ENCODE measurements at places on chromosomes 16 and 17.

DNA sequence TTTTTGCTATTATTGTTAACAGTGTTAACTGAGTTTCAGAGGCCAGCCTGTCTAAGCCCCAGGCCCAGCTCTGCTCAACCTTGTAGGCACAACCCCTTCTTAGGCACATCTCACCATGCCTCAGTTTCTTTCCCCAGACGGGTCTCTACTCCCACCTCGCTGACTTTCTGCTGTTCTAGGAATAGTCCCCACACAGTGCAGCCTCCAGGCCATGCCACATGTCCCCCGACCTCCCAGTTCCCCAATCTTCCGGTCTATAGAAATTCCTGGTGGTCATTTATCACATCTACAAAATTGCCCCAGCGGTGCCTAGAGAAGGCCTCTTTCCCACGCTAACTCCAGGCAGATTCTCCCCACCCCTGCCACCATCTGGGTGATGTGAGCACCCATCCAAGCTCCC is 34.8 kb downstream of the ADGRG5 start:
- no peak for DNase-seq

- peak; percentile 37 for DNase-seq
Measured at GRCh38 chr17:31008374-31009041, 37.7 kb downstream of the RNF135 start.

DNA sequence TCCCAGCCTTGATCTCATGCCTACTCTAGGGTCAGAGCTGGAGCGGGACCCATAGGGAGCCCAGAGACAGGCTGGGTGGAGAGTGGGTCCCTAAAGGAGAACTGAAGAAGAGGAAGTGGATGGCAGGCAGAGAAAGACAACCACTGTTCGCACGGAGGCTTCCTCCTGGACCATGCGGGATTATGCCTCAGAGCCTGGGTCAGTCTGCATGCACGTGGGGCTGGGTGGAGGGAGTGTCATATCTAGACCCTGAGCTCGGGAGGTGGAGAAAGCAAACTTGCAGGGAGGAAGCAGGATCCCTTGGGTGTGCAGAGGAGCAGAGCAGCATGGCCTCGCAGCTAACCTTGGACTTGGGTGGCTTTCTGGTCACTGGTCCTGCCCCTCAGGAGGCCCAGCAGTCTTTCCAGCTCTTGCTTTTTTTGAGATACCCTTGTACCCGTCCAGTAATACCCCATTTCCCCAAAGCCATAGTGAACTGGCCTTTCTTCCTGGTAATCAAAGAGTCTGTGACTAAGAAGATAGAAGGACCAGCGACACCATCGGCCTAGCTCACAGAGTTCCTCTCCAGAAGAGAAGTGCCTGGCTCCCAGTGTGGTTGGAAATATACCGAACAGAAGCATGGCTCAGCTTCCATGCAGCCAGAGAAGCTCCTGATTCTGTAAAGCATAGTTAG is 344.2 kb downstream of the CPPED1 start:
- DNase-seq, result peak; percentile 62

DNA sequence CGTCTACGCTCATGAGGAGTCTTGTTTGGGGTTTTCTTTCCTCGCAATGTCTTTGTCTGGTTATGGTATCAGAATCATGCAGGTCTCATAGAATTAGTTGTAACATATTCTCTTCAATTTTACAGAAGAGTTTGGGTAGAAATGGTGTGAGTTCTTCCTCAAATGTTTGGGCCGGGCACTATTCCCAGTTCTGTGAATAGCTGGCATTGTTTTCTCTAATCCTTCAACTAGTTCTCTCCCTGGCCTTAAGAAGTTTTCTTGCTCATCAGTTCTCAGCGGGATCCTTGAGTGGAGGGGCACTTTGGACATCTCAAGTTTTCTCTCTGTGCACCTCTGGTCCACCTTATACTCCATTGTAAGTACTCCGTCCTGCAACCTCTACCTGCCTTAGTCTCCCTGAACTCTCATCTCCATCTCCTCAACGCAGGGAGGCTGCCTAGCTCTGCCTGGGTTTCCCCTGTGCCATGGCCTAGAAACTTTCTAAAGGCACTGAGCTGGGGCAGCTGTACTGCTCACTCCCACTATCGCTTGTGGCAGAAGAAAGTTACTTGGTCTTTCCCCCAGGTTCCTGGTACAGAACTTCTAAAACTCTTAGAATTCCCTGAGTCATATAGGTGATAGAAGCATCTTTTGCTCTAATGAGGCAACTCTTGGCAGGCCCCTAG is 16.9 kb downstream of the NSMCE1 start:
- DNase-seq, result no peak

DNA sequence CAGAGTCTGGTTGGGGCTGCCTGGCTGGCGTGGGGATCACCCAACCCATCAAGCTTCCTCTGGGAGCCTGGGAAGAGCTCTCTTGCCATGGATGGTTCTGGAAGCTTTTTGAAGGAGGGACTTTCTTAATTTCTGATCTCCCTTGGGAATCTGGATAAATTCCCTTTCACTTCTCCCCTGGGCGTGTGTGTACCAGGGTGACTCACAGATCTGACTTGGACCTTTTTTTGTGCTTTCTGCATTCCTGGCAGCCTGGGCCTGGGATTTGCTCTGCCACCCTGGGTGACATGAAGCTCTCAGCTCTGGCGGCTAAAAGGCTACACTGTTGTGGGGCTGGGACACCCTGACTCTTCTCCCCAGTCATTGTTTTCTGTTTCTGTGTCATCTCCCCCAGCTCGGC is 70.1 kb downstream of the ABCC1 start:
- no peak for DNase-seq

DNA sequence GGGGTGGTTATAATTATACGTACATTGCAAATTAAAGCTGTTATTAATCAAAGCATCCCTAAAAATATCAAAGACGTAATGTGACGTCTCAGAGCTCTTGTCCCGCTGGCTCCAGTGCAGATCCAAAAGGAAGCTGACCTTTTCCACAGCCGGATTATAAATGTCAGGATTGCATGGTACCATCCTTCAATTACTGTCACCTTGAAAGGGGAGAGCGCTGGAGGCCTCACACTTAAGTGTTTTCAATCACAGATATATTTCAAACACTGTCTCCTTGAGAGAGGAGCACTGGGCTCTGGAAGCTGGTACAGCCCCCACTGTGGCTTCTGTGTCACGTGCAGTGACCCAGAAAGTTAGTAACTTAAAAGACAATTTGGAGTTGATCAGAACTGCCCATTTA is 94.2 kb downstream of the AIPL1 start:
- DNase-seq, result no peak

DNA sequence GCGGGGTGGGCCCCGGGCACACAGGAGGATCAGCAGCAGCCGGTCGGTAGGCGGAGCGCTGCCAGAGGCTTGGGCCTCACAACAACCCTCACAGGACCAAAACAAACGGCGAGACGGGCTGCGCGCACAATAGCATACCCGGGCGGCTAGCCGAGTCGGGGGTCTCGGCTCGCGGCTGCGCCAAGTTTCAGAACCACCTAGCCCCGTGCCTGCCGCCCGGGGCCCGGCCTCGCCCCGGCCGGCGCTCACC is 732 bp downstream of the ULK2 start:
- DNase-seq, result peak; percentile 47

- no peak for DNase-seq
Measured at GRCh38 chr16:4612977-4613635, 1.6 kb downstream of the UBALD1 start.

GRCh38 chr16:48555597-48556242 is 54.3 kb downstream of the N4BP1 start:
- DNase-seq, result no peak

- no peak for DNase-seq
Measured at GRCh38 chr16:82242201-82242600, 72.2 kb upstream of the MPHOSPH6 start.

DNA sequence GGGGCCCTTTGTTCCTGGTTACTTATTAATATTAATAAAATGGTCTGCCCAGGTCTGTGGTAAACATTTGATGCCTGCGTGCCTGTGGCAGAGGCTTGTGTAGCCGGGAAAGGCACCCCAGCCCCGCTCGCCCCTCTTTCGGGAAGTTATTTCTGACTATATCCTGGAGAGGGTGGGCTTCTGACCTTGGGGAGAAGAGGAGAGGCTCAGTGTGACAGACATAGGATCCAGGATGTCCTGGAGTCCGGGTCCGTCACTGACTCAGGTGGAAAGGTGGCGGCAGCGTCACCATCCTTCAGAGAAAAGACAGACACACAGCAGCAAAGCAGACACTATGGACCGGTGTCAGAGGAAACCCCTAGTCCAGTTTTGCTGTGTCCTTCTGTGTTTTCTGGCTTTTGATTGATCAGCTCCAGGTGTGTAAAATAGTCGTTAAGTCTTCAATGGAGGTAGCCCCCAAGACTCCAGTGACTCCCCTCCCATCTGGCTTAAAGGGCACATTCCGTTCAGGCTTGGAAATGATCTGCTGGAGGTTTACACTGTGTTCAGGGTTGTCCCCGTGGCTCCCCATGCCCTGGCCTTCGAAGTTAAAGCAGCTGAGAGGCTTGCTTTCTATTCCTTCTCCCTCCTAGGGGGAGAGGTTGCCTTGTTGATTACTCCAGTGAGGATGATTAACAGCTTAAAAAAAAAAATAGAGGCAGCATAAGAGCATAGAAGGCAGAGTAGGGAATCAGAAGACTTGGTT is 81.6 kb downstream of the CCDC182 start:
- no peak for DNase-seq

DNA sequence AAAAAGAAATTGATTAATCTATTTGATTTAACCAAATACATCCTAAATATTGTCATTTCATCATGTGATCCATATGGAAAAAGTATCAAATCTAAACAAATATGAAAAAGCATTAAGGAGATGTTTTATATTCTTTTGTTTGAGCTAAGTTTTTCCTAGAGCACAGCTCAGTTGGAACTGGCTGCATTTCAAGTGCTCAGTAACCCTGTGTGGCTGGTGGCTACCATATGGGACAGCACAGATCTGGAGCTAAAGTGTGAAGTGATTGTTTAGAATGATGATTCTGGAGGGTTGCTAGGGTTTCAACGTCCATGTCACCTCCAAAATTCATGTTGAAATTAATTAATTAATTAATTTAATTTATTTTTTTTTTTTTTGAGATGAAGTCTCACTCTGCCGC is 137.5 kb downstream of the XYLT1 start:
- DNase-seq, result no peak

DNA sequence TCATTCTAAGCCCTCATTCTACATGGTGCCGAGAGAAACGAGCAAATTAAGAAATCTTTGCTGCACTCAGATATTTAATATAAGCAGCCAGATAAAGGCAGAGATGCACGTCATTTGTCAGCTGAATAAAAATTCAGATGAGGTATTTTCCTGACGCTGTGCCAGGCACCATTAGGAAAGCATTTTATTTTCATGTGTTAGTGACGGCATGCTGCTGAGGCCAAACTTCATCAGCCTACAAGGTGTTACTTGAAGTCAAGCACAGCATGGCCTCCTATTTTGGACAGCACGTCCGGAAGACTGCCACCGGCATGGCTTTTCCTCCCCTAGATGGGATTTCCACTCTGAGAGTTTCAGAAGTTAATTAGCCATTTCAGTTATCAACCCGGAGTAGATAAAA is 70.3 kb downstream of the IRX3 start:
- DNase-seq, result no peak

GRCh38 chr17:28973425-28973824 is 22.1 kb upstream of the PHF12 start:
- DNase-seq, result no peak

DNA sequence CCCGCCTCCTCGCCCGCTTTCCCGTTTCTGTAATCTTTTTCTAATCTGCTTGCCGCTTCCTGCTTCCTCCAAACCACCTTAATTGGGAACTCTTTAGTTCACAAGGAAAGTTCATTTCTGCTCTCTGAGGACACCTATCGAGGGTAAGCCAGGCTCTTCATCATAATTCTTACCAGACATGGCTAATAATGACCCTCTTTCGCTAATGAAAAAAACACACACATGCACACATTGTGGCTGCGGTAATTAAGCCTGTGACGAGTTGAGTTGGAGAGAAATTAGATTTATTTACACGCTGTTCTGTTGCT is 100.6 kb downstream of the ZNF423 start:
- DNase-seq, result no peak

DNA sequence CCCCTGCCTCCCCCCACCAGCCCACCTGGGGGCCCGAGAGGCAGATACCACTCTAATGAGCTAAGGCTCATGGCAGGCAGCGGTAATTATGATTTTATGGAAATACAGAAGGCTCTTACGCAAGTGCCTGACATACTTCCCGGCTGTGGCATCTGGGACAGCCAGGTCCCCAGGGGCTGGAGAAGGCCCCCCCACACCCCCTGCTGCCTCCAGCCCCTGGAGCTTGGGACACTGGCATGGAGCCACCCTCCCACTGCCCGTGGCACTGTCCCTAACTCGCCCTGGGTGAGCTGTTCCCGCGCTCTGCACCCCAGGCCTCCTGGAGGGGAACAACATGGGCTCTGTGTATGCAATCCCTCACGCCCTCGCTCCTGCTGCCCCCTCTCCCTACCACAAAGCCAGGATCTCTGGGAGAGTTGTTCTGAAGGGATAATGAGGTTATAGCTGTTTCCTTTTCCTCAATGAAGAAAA is 5.4 kb upstream of the STAC2 start:
- no peak for DNase-seq

GRCh38 chr17:82962163-82962720 is 117.2 kb upstream of the METRNL start:
- no peak for DNase-seq
